Iris pigment epithelial cell (primary cell): ENCODE measurements at places on chromosomes 1 and 21.

DNA sequence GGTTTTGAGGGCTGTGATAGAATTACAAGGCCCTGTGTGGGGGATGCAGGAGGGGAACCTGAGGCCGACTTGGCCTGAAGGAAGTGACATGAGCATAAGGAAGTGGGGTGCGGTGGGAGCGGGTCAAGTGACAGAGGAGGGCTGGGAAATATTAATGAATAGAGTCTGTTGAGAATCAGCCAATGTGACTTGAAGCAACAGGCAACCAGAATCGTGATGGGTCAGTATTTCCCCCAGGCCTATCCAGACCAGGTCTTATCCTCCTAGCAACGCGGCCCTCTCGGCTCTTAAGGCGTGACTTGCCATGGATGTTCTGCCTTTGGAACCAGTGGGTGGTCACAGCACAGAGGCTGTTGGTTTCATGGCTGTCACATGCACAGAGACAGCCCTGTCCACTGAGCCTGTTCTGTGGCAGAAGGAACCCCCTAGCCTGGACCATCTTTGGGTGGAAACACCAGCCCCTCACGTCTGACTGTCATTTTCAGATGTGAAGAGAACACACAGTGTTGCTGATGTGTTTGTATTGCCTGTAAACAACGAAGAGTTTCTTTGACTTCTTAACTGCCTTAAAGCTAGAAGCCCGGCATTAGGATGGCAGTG lies 468.8 kb downstream of the CAMTA1 start:
- DNase-seq = no peak

GRCh38 chr21:15857740-15858139 lies 128.0 kb downstream of the USP25 start:
- DNase-seq = no peak

GRCh38 chr1:28613175-28613574 lies 21.1 kb downstream of the RAB42 start:
- no peak for DNase-seq

GRCh38 chr1:234601301-234602017 lies 8.5 kb downstream of the IRF2BP2 start:
- DNase-seq = peak; percentile 80

- DNase-seq = no peak
Observed at GRCh38 chr1:245810789-245811337, 656.1 kb downstream of the KIF26B start.

- DNase-seq = no peak
Observed at GRCh38 chr1:112549590-112549989, 40.8 kb downstream of the WNT2B start.

- peak; percentile 28 for DNase-seq
Observed at GRCh38 chr21:27818847-27819246, 852.0 kb upstream of the ADAMTS5 start.

DNA sequence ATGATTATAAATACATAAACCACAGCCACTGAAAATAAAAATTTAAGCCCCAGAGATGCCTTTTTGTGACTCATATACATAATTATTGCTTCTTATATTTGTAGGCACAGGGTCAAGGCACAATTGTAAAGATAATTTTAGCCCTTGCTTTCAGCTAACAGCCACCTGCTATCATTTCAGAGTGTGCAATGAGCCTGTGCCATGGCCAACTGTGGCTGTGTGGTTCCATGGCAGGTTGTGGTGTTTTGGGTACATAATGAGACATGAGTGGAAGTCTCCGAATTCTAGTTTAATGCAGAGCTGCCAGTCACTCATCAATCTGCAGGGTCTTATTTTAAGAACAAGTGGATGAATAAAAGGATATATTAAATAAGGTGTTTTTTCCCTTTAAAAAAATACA lies 346.9 kb upstream of the SNX7 start:
- no peak for DNase-seq

DNA sequence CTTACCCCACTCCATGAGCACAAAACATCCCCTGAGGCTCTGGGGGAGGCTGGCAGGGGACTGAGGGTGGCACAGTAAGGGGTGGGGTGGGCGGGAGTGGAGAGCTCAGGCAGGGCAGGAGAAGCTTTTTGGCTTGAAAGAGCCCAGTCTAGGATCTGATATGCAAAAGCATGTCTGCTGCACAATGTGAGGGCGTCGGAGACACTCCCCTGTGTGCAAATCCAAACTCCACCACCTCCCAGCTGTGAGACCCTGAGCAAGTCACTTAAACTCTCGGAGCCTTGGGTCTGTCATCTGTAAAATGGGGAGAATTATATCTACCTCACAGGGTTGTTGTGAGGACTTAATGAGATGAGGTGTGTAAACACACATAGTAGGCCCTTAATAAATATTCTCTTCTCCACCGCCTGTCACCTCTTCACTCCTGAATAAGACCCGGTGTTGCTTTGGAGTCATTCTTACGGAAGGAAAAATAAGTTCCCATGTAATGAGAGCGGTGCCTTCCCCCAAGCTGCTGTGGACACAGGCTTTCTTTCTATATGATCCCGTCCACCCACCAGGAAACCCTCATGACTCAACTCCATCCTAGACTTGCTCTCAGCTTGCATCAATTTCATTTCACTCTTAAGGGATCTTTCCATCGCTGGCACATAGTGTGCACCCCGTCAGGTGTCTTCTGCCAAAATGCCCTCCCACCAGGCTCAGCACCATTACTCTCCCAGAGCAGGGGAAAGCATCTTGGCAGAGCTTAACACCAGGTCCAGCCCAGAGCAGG lies 12.5 kb downstream of the KCNN3 start:
- DNase-seq = no peak

DNA sequence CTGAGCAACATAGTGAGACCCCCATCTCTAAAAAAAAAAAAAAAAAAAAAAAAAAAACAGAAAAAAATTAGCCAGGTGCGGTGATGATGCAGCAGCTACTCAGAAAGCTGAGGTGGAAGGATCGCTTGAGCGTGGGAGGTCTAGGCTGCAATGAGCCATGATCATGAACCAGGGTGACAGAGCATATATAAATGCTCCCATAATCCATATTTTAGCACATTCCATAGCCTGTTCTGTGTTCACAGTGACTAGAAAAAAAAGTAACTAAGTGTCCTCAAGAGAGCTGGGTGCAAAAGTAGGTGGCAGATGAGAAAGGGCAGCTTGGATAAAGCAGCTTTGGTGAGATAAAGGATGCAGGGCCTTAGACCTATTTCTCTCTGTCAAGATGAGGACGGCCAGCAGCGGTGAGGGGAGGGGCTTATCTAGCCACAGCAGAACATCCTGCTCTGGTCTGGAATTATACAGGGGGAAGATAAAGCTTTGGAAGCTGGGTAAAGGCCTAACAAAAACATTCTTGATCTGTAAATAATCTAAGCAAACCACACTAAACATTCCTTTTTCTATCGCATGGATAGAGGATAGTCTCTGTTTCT lies 205.3 kb downstream of the DAB1 start:
- DNase-seq = no peak

GRCh38 chr1:179166663-179167417 lies 62.6 kb downstream of the ABL2 start:
- peak; percentile 48 for DNase-seq

- DNase-seq = no peak
Observed at GRCh38 chr1:71461416-71461815, 380.6 kb upstream of the ZRANB2 start.

GRCh38 chr1:158274797-158275196 lies 14.9 kb upstream of the CD1C start:
- no peak for DNase-seq

GRCh38 chr1:70767377-70767776 lies 280.2 kb downstream of the PTGER3 start:
- DNase-seq = no peak

DNA sequence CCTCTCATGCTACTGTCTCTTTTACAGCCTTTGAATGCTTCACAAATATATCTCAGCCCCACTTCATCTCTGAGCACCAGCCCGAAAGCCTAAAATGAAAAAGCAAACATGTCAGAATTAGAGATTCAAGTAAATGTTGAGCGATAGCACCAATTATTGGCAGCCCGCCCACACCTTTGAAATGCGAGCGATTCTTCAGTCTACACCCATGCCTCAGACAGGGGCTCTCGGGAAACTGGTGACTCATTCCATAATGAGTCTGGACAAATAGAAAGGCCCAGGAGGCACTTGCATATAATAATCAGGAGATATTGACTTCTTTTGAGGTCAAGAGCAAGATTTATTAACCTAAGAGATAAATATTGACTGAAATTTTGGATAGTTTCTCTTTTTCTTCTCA lies 487.3 kb upstream of the PTBP2 start:
- peak; percentile 66 for DNase-seq

GRCh38 chr1:221573756-221574155 lies 168.1 kb downstream of the DUSP10 start:
- DNase-seq = peak; percentile 25

GRCh38 chr1:154598871-154599635 lies 8.9 kb downstream of the ADAR start:
- DNase-seq = no peak

- peak; percentile 85 for DNase-seq
Observed at GRCh38 chr1:93448983-93449804, 1.3 kb downstream of the FNBP1L start.

DNA sequence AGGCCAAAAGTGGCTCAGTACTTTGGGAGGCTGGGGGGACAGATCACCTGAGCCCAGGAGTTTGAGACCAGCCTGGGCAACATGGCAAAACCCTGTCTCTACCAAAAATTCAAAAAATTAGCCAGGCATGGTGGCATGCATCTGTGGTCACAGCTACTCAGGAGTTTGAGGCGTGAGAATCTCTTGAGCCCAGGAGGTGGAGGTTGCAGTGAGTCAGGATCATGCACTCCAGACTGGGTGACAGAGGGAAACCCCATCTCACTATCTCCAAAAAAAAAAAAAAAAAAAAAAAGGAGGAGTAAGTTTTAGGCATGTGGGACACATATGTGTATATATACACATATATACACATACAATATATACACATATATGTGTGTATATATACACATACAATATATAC lies 165.3 kb upstream of the DPYD start:
- DNase-seq = peak; percentile 92

DNA sequence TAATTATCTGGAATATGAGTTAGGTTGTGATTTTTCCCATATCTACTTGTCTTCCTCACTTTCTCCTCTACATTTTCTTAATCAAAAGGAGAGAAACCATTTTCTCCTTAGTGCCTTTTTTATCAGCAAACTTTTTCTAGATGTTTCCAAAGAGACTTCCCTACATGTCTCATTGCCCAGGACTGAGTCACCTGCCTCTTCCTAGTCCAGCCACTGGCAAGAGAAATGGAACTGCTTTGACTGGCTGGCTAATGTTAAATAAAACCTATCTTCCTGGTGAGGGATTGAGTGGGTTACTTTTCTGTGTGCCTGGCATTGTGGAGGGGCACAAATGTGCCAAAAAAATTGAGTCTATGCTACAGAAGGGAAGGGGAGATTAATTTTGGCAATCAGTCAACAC lies 52.1 kb upstream of the CD5L start:
- DNase-seq = peak; percentile 6

GRCh38 chr1:169724168-169724567 lies 9.7 kb downstream of the SELE start:
- DNase-seq = no peak

- DNase-seq = no peak
Observed at GRCh38 chr21:29159842-29160241, 29.4 kb downstream of the MAP3K7CL start.

DNA sequence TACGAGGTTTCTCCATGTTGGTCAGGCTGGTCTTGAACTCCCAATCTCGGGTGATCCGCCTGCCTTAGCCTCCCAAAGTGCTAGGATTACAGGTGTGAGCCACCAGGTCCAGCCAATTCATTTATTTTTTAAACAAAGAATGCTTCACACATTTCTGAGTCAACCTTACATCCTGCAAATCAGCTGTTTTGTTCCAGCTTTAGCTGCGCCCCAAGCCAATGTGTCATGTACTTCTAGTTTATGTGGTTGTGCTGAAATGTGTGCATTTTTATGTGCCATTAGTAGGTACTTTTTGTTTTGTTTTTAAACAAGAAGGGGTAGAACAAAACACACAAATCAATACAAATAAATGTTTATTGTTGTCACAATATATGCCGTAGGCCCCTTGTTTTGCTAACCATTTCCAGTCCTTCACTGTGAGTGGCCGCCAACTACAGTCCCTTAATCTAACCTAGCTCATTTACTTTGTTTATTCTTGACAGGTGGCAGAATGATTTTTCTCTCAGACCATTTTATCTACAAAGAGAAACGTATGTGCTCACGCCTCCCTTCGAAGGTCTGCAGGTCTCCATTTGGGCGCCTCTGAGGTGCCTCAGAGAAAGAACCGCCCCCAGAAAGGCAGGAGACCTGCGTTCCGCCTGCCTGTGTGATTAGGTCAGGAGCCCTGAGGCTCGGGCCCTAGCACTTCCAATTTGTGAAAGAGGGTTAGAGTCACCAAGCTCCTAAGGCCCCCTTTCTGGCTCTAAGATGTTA lies 2.8 kb upstream of the CASQ2 start:
- DNase-seq = no peak

- DNase-seq = no peak
Observed at GRCh38 chr1:178493301-178493741, 3.4 kb downstream of the CLEC20A start.

GRCh38 chr1:27596986-27597385 lies 7.0 kb downstream of the AHDC1 start:
- no peak for DNase-seq

DNA sequence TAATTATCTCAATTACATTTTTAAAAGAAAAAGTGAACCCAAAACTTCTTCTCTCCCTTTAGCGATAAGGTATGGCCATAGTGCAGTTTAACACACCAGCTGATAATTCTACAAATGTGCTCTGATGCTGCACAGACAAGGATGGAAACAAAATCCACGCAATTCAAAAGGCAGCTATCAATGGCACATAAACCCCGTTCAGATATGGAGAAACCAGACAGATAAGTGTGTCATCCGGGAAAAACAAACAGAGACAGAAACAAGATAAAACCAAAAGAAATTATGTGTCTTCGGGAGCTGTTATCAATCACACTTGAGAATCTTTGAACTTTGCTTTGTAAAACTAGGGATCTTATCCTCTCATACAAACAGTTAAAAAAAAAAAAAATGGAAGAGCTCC lies 73.6 kb downstream of the SIPA1L2 start:
- no peak for DNase-seq

DNA sequence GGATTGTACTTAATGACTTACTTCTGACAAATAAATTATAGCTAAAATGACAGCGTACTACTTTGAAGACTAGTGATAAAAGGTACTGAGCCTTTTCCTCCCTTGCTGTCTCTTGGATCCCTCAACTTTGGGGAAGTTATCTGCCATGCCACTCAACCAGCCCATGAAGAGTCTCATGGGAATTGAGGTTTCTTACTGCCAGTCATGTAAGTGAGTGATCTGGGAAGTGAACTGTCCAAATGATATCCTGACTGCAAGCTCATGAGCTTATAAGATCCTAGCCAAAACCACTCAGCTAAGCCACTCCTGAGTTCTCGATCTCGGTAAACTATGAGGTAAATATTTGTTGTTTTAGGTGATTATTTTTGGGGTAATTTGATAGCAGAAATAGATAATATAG lies 247.8 kb downstream of the NCAM2 start:
- DNase-seq = no peak

DNA sequence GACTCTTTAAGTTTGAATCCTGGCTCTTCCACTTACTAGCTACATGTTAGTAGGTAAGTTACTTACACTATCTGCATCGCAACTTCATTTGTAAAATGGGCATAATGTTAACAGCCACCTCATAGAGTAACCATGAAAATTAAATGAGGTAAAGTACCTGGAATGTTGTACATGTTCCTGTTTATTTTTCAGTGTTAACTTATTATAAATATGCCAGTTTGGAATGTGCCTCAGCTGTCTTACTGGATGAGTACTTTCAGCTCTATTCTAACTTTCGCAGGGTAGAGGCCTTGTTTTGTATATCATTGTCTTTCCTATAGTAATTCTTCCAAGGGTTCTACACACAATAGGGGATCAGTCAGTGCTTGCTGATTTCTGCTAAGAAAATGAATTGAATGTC lies 167.4 kb downstream of the DUSP10 start:
- DNase-seq = peak; percentile 64

GRCh38 chr1:229371624-229372023 lies 28.8 kb upstream of the CCSAP start:
- no peak for DNase-seq
